B cell (primary cell): ENCODE measurements at places on chromosomes 5 and 9. TPM values are rescaled to one million over a fixed set of nuclear protein-coding genes. Genes with fewer than 3 reads are reported as not detected.

The ZFP2 gene
- 0.72 and 1.1 TPM in 2 replicates for polyA plus RNA-seq

The HSPA5 gene
- 94.5 and 141 TPM in 2 replicates for polyA plus RNA-seq

The PAEP gene
- polyA plus RNA-seq, result not detected in 2 replicates

- DNase-seq, result no peak
Observed at GRCh38 chr9:28064241-28064815, 491.0 kb upstream of the C9orf72 start.

DNA sequence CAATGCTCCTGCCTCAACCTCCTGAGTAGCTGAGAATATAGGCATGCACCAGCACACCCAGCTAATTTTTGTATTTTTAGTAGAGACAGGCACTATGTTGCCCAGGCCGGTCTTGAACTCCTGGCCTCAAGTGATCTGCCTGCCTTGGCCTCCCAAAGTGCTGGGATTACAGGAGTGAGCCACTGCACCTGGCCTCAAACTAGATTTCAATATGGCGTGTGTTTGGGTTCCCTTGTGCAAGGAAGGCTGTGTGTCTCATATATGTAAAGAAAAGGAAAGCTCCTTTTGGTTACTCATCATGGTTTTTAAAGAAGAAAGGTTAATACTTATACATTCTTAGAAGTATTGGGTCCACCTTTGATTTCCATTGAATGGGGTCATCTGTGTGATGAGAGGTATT is 70.7 kb downstream of the ANKRD33B start:
- no peak for DNase-seq

DNA sequence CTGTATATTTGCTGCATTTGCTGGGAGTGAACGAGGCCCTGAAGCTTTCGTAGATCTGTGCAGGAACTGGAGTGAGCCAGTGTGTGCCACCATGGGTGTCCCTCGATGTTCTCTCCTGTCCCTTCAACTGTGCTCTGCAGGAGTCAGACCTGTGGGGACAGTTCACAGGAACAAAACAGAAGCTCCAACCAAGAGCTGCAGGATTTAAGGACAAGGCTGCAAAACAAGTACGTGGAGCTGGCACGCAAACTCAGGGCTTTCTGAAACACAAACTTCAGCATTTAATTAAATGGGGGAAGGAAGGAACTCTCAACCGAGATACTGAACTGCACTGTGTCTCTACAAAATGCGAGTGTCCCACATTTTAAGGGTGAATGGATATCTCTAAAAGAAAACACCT is 24.2 kb downstream of the BASP1 start:
- no peak for DNase-seq

- DNase-seq, result no peak
Observed at GRCh38 chr5:98997000-98997399, 68.2 kb upstream of the CHD1 start.

GRCh38 chr5:146753641-146754040 is 124.9 kb downstream of the PPP2R2B start:
- DNase-seq, result no peak

DNA sequence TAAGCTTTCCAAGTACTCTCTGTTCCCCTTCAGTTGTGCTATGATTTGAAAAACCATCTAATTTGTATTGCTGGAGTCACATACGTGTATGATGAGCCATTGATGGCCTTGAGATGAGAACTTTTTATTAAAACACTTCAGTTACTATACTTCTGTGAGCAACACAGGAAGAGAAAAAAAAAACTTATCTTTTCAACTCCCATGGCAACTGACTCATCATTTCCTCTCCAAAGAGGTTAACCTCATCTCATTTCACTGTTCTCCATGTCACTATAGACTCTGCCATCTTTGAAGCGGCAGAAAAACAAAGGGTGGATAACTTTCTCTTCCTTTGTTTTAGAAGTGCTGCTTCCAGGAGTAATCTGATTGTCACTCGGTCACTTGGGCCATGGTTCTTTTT is 104.3 kb upstream of the PCSK1 start:
- DNase-seq, result no peak

GRCh38 chr5:1824109-1824821 is 23.1 kb downstream of the NDUFS6 start:
- DNase-seq, result no peak
